ENCODE measurements at places on chromosomes 7 and 10. TPM values are rescaled to one million over a fixed set of nuclear protein-coding genes. Genes with fewer than 3 reads are reported as not detected.

- DNase-seq, result no peak
- H3K4me3 ChIP-seq, result no peak overlapping the region
Measured at GRCh38 chr7:37311355-37311754, 137.3 kb downstream of the ELMO1 start.

- no peak for DNase-seq
- peaks cover 5% of the 10 kb centered on the region for H3K4me1 ChIP-seq
- H3K36me3 ChIP-seq, result no peaks in the 10 kb centered on the region
- H3K4me3 ChIP-seq, result no peak overlapping the region
- H3K27ac ChIP-seq, result no peak overlapping the region
- H3K27me3 ChIP-seq, result no peaks in the 10 kb centered on the region
Measured at GRCh38 chr7:94578614-94579013, 69.0 kb downstream of the CASD1 start.

DNA sequence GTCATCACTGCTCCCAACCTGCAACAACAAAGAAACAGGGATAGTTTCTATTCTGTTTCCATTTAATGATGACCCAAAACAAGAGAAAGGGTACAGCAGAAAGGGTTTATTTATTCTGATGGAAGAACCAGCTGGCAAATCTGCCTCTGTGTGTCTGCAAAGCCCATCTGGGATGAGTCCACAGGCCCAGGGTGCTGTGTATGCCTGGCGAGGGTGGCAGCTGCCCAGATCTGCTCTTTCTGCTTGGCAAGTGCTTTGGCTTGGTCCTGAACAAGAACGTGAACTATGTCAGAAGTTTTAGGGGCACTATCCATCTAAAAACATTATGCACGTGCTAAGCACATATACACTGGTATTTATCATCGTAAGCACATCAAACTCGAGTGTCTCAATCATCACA lies 333.8 kb downstream of the CXCL12 start:
- peak overlapping the region; percentile 23 for H3K27ac ChIP-seq
- no peak overlapping the region for H3K4me3 ChIP-seq
- DNase-seq, result no peak

GRCh38 chr10:16943295-16944285 lies 126.4 kb upstream of the RSU1 start:
- no peak overlapping the region for H3K27ac ChIP-seq
- no peak for DNase-seq
- no peaks in the 10 kb centered on the region for H3K4me1 ChIP-seq
- H3K4me3 ChIP-seq, result no peak overlapping the region
- no peaks in the 10 kb centered on the region for H3K27me3 ChIP-seq

RPP38 gene
- 24.4 TPM for total RNA-seq

PIP gene
- not detected for total RNA-seq

HOXA6 gene
- not detected for total RNA-seq

GRCh38 chr7:126776498-126776897 lies 476.2 kb downstream of the GRM8 start:
- DNase-seq, result no peak
- no peaks in the 10 kb centered on the region for H3K36me3 ChIP-seq
- no peaks in the 10 kb centered on the region for H3K27me3 ChIP-seq
- no peak overlapping the region for H3K4me3 ChIP-seq
- no peak overlapping the region for H3K27ac ChIP-seq

ATG9B gene
- total RNA-seq, result not detected

SHH gene
- 0.33 TPM for total RNA-seq

GRCh38 chr7:129798616-129799349 lies 154.0 kb downstream of the UBE2H start:
- DNase-seq, result no peak
- no peak overlapping the region for H3K27ac ChIP-seq
- no peaks in the 10 kb centered on the region for H3K27me3 ChIP-seq
- peaks cover 4% of the 10 kb centered on the region for H3K4me1 ChIP-seq
- H3K36me3 ChIP-seq, result no peaks in the 10 kb centered on the region

DNA sequence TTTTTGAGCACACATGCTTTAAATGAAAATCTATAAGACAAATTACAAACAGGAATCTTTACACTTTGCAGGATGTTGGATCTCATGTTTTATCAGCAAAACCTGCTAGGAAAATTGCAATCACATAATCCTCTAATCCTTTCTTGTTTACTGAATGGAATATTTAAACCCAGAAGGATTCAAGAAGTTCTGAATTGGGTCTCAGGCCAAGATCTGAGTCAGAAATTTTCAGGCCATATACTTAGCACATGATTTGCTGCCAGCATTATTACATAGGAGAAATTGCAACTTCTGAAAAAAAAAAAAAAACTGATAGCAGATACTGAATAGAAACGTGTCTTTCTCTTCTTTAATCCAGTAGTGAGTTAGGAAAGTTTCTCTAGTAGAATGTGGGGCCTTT lies 1005.3 kb upstream of the POT1 start:
- no peak for DNase-seq
- H3K4me1 ChIP-seq, result no peaks in the 10 kb centered on the region
- no peak overlapping the region for H3K27ac ChIP-seq
- no peaks in the 10 kb centered on the region for H3K27me3 ChIP-seq

DNA sequence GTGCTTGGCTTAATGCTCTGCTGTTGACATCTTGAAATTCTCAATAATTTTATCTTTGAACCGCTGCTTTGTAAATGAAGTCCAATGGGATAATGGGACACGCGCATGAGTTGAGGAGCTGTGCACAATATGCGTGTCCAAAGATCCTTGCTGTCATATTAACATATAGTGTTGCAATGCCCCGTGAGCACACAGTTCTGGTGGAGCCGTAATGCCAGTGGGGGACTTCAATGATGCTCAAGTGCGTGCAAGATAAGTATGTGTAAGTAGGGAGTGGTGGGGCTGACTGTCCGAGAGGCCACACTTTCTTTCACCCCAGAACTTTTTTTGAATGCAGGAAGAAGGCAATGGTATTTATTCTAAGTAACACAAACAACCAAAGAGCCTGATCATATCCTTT lies 77.4 kb upstream of the HPS1 start:
- no peaks in the 10 kb centered on the region for H3K4me1 ChIP-seq
- no peak overlapping the region for H3K27ac ChIP-seq
- DNase-seq, result no peak
- no peaks in the 10 kb centered on the region for H3K27me3 ChIP-seq
- H3K4me3 ChIP-seq, result no peak overlapping the region

GRCh38 chr10:133117688-133118071 lies 30.0 kb downstream of the ADGRA1 start:
- no peak overlapping the region for H3K4me3 ChIP-seq
- no peaks in the 10 kb centered on the region for H3K36me3 ChIP-seq
- no peak overlapping the region for H3K27ac ChIP-seq
- DNase-seq, result no peak
- no peaks in the 10 kb centered on the region for H3K4me1 ChIP-seq
- H3K27me3 ChIP-seq, result no peaks in the 10 kb centered on the region

DNA sequence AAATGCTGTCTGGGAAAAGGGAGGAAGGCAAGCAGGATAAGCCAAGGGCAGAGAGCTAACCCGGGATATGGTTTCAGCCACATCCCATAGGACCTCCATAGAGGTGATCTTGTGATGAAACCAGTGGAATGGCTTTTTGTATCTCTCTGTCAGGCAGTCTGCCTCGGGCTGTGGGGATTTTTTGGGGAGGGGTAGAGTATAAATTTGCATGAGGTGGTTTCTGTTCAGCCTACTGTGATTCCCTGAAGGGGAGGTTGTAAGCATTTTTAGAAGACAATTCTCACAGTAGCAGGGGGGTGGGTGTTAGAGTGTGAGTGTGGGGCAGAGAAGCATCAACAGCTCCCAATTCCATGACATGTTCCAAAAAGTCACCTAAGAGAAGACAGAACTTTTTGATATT lies 11.8 kb downstream of the OR9A2 start:
- H3K27ac ChIP-seq, result no peak overlapping the region
- no peak for DNase-seq
- no peaks in the 10 kb centered on the region for H3K36me3 ChIP-seq
- H3K4me1 ChIP-seq, result no peaks in the 10 kb centered on the region
- no peak overlapping the region for H3K4me3 ChIP-seq
- H3K27me3 ChIP-seq, result no peaks in the 10 kb centered on the region

DNA sequence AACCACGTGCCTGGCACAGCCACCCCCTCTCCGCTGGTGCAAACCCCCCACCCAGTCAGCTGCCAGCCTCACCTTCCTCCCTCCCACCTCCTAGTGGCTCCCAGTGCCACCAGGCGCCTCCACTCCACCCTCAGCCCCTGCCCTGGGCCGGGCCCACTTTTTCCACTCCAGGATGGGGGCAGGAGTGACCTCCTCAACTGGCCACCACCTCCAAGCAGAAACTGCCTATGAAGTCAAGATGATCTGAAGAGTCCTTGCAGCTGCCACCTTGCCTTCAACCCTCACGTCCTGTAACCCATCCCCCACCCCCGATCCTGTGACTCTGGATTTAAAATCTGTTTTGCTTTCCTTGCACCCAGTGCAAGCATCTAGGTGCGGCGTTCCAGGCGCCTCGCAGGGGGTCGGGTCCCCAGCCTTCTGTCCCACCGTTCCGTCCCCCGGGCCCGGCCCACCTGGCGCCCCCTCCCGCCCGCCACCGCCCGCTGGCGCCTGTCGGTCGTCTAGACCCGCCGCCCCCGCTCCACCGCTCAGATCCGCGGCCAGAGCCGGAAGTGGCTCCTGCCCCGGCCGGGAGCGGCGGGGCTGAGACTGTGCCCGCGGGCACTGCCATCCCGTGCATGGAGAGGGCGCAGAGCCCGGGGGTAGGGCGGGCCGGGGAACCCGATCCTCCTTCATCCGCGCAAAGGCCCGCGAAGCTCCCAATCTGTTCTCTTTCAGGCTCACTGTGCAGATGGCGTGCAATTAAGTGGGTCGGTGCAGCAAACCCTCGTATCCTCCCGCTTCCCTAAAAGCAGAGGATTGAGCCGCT lies 51.2 kb upstream of the GTF2I start:
- DNase-seq, result peak; percentile 61
- H3K4me1 ChIP-seq, result peaks cover 25% of the 10 kb centered on the region
- peak overlapping the region; percentile 60 for H3K27ac ChIP-seq

GRCh38 chr7:13050703-13051102 lies 363.3 kb downstream of the ARL4A start:
- H3K4me1 ChIP-seq, result no peaks in the 10 kb centered on the region
- H3K4me3 ChIP-seq, result no peak overlapping the region
- no peak for DNase-seq
- no peak overlapping the region for H3K27ac ChIP-seq
- H3K27me3 ChIP-seq, result no peaks in the 10 kb centered on the region

GRCh38 chr7:107779647-107780099 lies 23.4 kb downstream of the SLC26A3 start:
- no peak for DNase-seq
- no peaks in the 10 kb centered on the region for H3K27me3 ChIP-seq
- no peak overlapping the region for H3K27ac ChIP-seq
- peaks cover 10% of the 10 kb centered on the region for H3K4me1 ChIP-seq
- H3K36me3 ChIP-seq, result no peaks in the 10 kb centered on the region

- H3K4me3 ChIP-seq, result no peak overlapping the region
- H3K36me3 ChIP-seq, result no peaks in the 10 kb centered on the region
- DNase-seq, result no peak
- H3K27ac ChIP-seq, result no peak overlapping the region
Measured at GRCh38 chr7:32140210-32140939, 70.2 kb upstream of the PDE1C start.

SND1 gene
- total RNA-seq, result 155 TPM

ABCA13 gene
- under 0.01 TPM for total RNA-seq

GRCh38 chr7:44867073-44867995 lies 18.0 kb downstream of the PURB start:
- no peak for DNase-seq
- H3K27ac ChIP-seq, result no peak overlapping the region
- H3K27me3 ChIP-seq, result no peaks in the 10 kb centered on the region
- H3K4me3 ChIP-seq, result no peak overlapping the region
- H3K36me3 ChIP-seq, result no peaks in the 10 kb centered on the region

DNA sequence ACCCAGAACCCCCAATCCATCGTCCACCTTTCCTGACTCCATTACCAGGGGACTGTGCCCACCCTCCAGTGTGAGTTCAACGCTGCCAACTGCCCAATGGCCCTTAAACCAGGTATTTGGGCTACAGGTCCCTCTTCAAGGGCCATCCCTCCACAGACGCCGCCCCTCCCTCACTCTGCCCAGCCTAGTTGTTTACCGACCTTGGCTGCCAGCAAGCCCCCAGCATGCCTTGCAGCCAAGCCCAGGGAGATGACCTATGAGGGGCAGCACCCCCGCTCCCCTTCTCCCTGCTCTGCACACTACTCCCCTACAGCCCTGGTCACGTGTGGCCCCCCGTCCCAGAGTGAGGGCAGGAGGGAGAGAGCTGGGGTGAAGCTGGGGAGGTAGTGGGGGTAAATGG lies 147.3 kb downstream of the GRID1 start:
- no peaks in the 10 kb centered on the region for H3K36me3 ChIP-seq
- H3K27me3 ChIP-seq, result no peaks in the 10 kb centered on the region
- no peaks in the 10 kb centered on the region for H3K4me1 ChIP-seq
- H3K4me3 ChIP-seq, result no peak overlapping the region
- DNase-seq, result no peak
- no peak overlapping the region for H3K27ac ChIP-seq

- no peaks in the 10 kb centered on the region for H3K36me3 ChIP-seq
- no peak overlapping the region for H3K4me3 ChIP-seq
- H3K4me1 ChIP-seq, result peaks cover 3% of the 10 kb centered on the region
Measured at GRCh38 chr10:59750155-59750945, 2.9 kb downstream of the MRLN start.

NKX1-2 gene
- not detected for total RNA-seq

GRCh38 chr7:67654642-67655041 lies 658.0 kb downstream of the TYW1 start:
- H3K27ac ChIP-seq, result no peak overlapping the region
- DNase-seq, result no peak
- H3K4me1 ChIP-seq, result no peaks in the 10 kb centered on the region
- no peak overlapping the region for H3K4me3 ChIP-seq

GRCh38 chr10:132207536-132208461 lies 21.1 kb downstream of the DPYSL4 start:
- H3K4me1 ChIP-seq, result no peaks in the 10 kb centered on the region
- no peaks in the 10 kb centered on the region for H3K27me3 ChIP-seq
- no peaks in the 10 kb centered on the region for H3K36me3 ChIP-seq
- H3K27ac ChIP-seq, result no peak overlapping the region
- no peak overlapping the region for H3K4me3 ChIP-seq
- no peak for DNase-seq

- H3K4me1 ChIP-seq, result peaks cover 41% of the 10 kb centered on the region
- H3K4me3 ChIP-seq, result no peak overlapping the region
- H3K27ac ChIP-seq, result peak overlapping the region; percentile 67
- DNase-seq, result peak; percentile 59
Measured at GRCh38 chr10:12484941-12485805, 135.8 kb downstream of the CAMK1D start.

- no peak overlapping the region for H3K4me3 ChIP-seq
- peaks cover 13% of the 10 kb centered on the region for H3K4me1 ChIP-seq
- H3K36me3 ChIP-seq, result no peaks in the 10 kb centered on the region
Measured at GRCh38 chr10:47286116-47286505, 13.9 kb upstream of the GDF10 start.

All from body of pancreas (tissue), 4 donors.